ENCODE measurements at places on chromosomes 3 and 15. TPM values are rescaled to one million over a fixed set of nuclear protein-coding genes. Genes with fewer than 3 reads are reported as not detected.
A peak's percentile ranks its signal among the peaks of the same experiment; 100 is the strongest.

GRCh38 chr3:184717399-184717983, 5.6 kb upstream of the MAGEF1 start:
- DNase-seq, result no peak

GRCh38 chr3:152650177-152650576, 184.8 kb upstream of the P2RY1 start:
- DNase-seq, result no peak

DNA sequence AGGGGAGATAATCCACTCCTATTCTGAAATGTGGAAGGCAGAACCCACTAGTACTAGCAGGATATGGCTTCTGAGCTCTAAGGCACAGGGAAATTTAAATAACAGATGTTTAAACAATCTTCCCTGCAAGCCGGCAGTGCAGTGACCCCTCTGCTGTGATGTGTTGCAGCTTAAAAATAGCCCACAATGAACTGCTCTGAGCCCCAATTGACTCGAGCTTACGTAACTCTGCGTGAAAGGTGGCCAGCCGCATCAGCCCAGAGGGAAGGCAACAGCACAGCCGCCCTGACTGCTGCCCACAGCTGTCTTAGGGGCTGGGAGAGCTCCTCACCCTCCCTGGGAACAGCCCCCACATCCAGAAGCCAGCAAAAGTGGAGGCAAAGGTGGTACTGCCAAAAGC, 12.5 kb upstream of the CAMKV start:
- DNase-seq, result peak; percentile 53

Gene LIPH
- total RNA-seq, result 0.43 TPM
